ENCODE measurements at places on chromosomes 11 and 22.

DNA sequence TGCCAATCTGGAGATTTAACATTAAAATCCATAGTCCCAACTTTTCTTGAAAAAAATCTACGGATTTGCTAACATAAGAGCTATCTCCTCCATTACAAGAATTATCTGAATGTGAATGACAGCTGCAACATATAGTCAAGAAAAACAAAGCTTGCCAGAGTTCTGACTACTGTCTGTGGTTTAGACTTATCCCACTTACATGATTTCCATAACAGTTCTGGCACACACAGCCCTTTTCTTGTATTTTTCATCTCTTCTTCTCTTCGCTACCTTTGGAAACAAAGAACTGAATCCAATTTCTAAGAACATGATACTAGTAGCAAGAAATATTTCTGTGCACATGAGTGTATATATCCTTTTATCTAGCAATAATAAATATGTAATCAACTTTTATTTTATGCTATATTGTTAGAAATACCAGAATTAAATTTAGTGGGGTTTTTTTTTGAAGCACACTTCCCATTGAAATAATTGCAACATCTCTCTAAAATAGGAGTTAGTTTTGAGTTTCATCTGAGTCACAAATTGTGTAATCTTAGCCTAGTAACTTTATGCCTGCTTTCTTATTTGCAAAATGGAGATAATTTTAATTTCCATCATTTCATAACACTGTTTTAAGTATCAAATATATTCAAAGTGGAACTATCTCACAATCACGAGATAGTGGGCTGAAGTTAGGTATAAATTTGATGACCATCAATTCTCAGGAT lies 1217.6 kb downstream of the JRKL start:
- no peak for DNase-seq

- peak; percentile 46 for DNase-seq
Observed at GRCh38 chr22:40178417-40179409, 988 bp downstream of the TNRC6B start.

DNA sequence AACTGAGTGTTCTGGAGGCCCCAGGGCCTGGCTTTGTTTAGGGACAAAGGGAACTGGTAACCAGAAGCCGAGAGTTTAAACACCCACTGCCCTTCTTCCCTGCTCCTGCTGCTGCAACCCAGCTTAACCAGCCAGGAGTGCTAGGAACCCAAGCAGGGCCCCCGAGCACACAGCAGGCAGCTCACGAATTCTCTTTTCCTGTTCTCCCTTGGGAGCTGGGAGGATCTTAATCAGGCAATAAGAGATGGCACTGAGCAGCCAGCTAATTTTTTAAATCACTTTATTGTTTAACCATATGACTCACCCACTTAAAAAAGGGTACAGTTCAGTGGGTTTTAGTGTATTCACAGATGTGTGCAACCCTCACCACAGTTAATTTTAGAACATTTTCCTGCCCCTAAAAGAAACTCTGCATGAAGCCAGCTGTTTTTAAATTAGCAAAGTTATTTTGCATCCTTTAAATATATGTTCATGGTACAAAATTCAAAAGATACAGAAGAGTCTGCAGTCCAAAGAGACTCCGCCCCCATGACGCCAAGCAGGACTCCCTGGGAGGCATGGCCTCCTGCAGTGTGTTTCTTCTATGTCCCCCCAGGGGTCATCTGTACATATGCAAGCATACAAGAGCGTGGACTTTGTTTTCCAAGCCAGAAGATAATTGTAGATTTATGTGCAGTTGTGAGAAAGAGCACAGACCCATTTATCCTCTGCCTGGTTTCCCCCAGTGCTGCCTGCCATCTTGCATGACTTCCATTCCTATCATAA lies 18.9 kb upstream of the PPP6R3 start:
- DNase-seq = no peak

GRCh38 chr11:106070606-106071005 lies 6.5 kb downstream of the KBTBD3 start:
- DNase-seq = no peak

GRCh38 chr11:125315079-125315740 lies 150.7 kb downstream of the PKNOX2 start:
- DNase-seq = no peak
